ENCODE measurements at places on chromosomes 11 and 22. TPM values are rescaled to one million over a fixed set of nuclear protein-coding genes. Genes with fewer than 3 reads are reported as not detected.
A peak's percentile ranks its signal among the peaks of the same experiment; 100 is the strongest.

GRCh38 chr11:95495706-95496105 lies 264.7 kb upstream of the SESN3 start:
- no peak overlapping the region for H3K27ac ChIP-seq
- no peak overlapping the region for H3K4me3 ChIP-seq
- no peak for DNase-seq
- no peaks in the 10 kb centered on the region for H3K27me3 ChIP-seq
- H3K36me3 ChIP-seq = no peaks in the 10 kb centered on the region

GRCh38 chr11:34586488-34587281 lies 34.2 kb upstream of the EHF start:
- H3K4me1 ChIP-seq = peaks cover 24% of the 10 kb centered on the region
- H3K36me3 ChIP-seq = no peaks in the 10 kb centered on the region
- H3K27me3 ChIP-seq = no peaks in the 10 kb centered on the region
- H3K27ac ChIP-seq = no peak overlapping the region
- DNase-seq = no peak

The RPS6KB2 gene
- 53.5 TPM for total RNA-seq

The PKNOX2 gene
- 4.8 TPM for total RNA-seq

GRCh38 chr22:49917974-49918910 lies at the start of the genes ALG12 and CRELD2:
Gene ALG12 (minus strand): TSS chr22:49918438. CDS start chr22:49913765, 4,673 bp downstream.
Gene CRELD2 (plus strand): TSS chr22:49918634. CDS start chr22:49918770, 136 bp downstream.
- H3K27me3 ChIP-seq = no peaks in the 10 kb centered on the region
- peak; percentile 98 for DNase-seq
- H3K36me3 ChIP-seq = no peaks in the 10 kb centered on the region
- H3K4me3 ChIP-seq = peak within 1 kb of the TSS; percentile 89
- H3K27ac ChIP-seq = peak within 1 kb of the TSS; percentile 94

DNA sequence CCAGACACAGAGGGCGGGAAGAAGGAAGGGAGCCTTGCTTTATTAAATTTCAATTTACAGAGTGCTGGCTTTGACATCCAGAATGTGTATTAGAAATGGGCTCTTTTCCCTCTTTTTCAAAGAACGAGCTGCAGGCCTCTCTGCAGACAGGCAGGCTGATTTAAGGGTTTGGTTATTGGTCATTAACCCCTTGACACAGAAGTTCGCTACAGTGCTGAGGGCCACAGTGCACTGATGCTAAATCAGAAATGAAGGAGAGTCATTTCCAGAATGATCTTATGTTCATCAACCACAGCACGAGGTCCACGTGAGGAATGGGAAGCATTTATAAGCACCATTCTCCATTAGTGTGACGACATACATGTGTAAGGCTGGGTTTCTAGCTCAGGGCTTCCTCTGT lies 51.8 kb downstream of the CSNK2A3 start:
- H3K27me3 ChIP-seq = no peaks in the 10 kb centered on the region
- DNase-seq = no peak
- H3K27ac ChIP-seq = no peak overlapping the region
- H3K36me3 ChIP-seq = no peaks in the 10 kb centered on the region

- no peaks in the 10 kb centered on the region for H3K4me1 ChIP-seq
- no peaks in the 10 kb centered on the region for H3K36me3 ChIP-seq
- no peaks in the 10 kb centered on the region for H3K27me3 ChIP-seq
- H3K27ac ChIP-seq = no peak overlapping the region
These were observed 278.4 kb upstream of the ZC3H12C start for GRCh38 chr11:109814824-109815223.

DNA sequence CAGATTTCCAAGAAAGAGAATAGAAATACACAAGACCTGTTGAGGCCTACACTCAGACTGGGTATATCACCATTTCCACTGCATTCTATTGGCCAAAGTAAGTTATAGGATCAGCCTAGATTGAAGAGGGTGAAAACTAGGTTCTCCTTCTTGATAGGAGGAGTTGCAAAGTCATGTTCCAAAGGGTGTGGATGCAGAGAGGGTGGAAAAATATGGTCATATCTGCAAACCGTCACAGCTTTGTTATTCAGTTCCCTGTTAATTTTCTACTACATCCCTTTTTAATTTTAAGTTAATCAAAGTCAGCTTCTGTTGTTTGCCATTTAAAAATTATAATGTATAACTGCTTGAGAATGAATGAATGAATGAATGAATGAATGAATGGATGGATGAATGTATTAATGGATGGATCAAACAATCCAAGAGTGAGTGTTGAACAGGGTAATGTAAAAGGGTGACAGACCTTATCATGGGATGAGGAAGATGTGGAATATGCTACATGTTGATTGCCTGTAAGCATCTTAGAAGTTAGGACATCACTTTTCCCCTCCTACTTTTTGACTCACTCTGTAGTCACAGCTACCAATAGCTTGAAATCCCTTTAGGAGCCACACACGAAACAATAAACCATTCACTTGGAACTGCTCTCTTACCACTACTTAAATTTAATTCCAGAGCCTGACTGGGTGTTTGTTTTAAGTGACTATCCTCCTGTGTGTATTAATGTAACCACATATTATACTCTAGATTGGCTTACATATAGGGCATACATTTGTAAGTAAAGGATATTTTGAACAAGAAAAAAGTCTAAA lies 121.5 kb downstream of the CCDC34 start:
- H3K4me3 ChIP-seq = no peak overlapping the region
- H3K27me3 ChIP-seq = no peaks in the 10 kb centered on the region
- no peaks in the 10 kb centered on the region for H3K36me3 ChIP-seq
- DNase-seq = no peak

DNA sequence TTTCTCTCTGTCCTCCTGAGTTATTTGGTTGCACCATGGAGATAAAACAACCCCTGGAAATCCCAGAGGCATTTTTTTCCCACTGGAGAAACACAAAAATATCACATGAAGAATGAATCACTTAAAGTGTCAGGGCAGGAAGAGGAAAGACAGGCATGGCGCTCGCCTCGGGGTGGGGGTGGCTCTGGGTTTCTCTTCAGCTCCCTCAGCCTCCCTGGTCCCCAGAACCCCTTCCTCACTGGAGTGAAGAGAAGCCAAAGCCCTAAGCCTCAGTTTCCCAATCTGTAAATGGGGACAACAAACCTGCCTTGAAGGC lies 938 bp downstream of the SHISAL1 start:
- no peak overlapping the region for H3K4me3 ChIP-seq
- H3K36me3 ChIP-seq = no peaks in the 10 kb centered on the region
- H3K27me3 ChIP-seq = no peaks in the 10 kb centered on the region
- no peak for DNase-seq

The CYP2D6 gene
- 1.7 TPM for total RNA-seq

All from transverse colon (tissue), 4 donors.